ENCODE measurements at places on chromosomes 1 and 21.
A peak's percentile ranks its signal among the peaks of the same experiment; 100 is the strongest.

DNA sequence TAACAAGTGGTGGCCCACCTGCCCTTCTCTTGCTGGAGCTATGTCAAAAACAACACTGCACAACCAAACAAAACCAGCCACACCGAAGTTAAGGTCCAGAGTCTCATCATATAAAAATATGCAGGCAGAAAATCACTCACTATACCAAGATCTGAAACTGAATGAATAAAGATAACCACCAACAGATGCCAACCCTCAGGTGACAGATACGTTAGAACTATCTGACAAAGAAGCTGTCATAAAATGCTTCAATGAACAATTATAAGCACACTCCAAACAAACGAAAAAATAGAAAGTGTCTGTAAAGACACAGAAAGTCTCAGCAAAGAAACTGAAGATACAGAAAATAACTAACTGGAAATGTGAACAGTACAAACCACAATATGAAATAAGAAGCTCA, 14.0 kb downstream of the ZNF496 start:
- no peak for DNase-seq

DNA sequence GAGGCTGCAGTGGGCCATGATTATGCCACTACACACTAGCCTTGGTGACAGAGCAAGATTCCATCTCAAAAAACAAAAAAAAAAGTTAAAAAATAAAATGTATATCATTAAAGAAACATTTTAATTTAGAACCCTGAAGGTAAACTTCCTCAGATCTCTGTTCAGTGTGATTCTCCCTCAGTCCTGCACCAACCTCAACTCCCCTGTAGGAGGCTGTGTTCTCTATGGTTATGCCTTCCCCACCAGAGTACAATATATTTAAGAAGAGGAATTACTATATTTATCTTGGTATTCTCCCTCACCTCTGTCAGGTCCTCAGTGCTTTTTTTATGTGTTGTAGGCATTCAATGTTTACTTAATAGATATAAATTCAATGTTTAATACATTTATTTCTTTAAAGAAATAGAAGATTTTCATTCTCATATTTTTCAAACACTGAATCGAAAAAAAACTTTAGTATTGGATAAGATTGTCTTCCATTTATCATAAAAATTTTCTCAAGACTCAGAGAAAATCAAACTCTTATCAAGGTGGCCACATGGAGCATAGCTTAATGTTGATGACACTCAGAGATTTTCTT, 4.8 kb upstream of the LRRC8B start:
- no peak for DNase-seq

DNA sequence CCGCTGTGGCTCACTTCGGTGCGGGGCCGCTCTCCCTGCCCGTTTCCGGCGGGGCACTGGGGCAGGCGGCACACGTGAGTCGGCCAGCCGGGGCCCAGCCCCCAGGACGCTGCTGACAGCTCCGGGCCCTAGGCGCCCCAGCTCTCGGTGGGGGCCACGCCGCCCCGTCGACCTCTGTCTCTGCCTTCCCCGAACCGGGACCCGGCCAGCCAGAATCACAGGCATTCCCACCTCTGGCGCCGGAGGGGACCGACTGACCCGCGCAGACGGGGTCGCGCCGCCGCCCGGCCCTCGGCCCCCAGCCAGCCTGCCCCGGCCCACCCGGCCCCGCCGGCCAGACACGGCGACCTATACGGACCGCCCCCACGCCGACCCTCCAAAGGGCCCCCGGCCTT, 755 bp downstream of the SCMH1 start:
- no peak for DNase-seq

GRCh38 chr1:180257486-180257885, 27.4 kb downstream of the LHX4 start:
- DNase-seq = no peak

- no peak for DNase-seq
These were observed 22.1 kb downstream of the PLEKHO1 start for GRCh38 chr1:150171801-150172200.

- no peak for DNase-seq
These were observed 211.0 kb upstream of the RAB4A start for GRCh38 chr1:229059671-229060539.

- DNase-seq = no peak
These were observed 6.9 kb upstream of the DNAH14 start for GRCh38 chr1:224922404-224923164.

GRCh38 chr1:33455539-33456501, 16.6 kb upstream of the ZSCAN20 start:
- DNase-seq = no peak

DNA sequence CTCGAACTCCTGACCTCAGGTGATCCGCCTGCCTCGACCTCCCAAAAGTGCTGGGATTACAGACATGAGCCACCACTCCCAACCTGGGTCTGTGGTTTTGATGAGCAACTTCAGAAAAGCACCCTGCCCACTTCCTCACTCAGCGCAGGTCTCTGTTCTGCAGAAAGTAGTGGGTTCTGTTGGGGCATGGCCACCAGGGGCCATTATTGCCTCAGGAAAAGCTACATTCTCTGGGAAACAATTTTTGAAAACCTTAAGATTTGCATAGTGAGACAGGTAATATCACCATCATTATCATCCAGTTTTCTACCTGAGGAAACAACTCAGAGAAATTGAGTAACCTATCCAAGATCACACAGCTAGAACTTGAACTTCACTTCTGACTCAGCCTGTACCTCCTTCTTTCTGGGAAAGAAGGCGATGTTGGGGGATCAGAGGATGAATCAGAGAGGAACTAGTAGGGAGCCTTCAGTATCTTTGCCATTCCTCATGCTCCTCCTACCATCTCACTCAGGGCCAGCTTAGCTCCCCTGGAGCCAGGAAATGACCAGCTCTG, 7.1 kb upstream of the NES start:
- no peak for DNase-seq

DNA sequence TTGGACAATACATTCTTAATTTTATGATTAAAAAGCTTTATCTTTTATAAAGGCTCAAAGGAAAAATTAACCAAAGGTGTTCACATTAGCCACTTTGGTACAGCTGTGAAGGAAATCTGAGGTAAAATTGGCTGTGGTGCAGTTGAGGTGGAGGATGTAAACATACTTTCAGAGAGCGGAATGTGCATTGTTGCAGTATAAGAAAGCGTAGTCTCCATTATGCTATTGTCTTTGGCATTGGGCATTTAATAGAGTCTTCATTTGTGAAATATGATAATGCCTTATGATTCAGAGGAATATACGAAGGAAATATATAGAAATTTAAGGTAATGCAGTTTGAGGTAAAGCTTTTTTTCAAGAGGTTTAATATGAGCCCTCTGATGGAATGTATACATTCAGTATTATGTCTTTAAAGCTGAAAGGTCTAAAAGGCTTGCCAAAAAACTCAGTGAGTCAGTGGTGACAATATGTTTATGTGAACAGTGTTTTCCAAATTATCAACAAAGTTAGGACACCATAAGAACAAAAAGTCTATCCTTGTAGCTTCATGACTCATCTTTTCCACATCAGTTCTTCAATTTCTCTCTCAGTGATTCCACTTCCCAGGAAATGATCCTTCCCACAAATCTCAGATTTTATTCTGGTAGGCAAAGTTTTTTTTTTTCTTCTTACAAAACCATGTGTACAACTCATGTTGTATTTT, 26.9 kb upstream of the DDR2 start:
- peak; percentile 27 for DNase-seq

DNA sequence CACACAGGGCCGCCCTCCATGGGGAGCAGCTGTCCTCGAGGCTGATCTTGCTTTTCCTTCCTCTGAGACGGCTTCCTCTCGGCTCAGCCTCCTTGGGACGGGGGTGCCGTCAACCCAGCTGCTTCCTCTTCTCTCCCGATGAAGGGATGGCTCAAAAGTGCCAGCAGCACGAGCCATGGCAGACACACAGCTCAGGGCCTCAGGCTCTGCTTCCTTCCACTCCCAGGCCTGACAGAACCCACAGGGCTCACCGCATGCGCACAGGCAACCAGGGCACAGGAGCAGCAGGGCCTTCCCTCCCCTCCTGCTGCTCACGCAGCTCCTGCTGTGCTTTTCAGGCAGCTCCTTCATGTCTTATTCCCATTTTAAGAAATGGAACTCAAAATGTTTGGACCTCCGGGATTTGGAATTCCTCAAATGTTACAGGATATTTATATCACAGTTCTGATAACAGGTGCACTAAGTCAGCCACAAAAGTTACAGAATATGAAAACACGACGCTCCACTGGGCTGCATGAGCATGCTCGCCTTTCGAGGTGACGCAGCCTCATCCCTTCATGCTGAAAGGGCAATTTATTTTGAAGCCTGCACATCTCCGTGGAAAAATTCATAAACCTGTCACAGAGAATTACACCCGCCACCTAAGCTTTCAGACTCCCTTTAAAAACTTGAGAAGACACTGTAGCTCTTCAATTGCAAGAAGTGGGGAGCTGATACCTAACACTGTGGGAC, 84.4 kb downstream of the HSF2BP start:
- DNase-seq = no peak
